Activated CD4-positive, alpha-beta T cell treated with anti-CD3 and anti-CD28 coated beads, Interleukin-10, Interleukin-2, amounts not matched to agents 100 ng/mL and 50 ng/mL, durations not matched to agents 16 hours and 8 hours (primary cell): ENCODE measurements at places on chromosomes 12 and 14.

DNA sequence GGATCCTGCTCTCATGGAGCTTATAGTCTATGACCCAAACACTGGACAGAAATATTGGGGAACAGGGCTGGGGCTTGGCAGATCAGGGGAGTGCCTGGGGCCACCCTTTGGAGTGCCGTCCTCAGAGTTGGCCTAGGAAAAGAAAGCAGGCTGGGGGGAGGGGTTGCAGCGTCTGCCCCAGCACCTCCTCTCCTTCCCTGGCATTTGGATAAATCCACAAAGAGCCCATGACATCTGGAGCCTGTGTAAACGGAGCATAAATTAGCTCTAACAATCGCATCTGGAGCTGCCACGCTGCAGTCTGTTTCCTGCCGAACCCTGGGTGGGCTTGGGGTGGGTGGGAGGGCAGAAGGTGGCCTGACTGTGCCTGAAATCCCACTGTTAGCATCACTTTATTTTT is 63.8 kb downstream of the MVK start:
- DNase-seq: no peak

DNA sequence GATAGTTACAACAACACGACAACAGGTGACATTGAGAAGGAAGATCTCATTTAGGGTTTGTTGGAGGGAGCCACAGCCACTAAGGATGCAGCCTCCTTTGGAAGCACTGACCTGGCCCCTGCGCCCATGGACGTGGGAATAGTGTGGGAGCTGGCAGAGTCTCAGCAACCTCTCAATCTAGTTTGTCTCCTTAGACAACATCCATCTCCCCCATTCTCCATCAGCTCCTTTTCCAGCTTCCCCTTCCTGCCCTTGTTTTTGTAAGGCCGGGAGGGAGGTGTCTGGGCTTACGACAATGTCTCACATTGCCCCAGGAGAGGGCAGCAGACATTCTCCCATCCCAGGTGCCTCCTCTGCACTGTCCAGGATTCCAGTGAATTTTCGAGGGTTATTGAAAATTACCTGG is 170.2 kb upstream of the PZP start:
- no peak for DNase-seq

DNA sequence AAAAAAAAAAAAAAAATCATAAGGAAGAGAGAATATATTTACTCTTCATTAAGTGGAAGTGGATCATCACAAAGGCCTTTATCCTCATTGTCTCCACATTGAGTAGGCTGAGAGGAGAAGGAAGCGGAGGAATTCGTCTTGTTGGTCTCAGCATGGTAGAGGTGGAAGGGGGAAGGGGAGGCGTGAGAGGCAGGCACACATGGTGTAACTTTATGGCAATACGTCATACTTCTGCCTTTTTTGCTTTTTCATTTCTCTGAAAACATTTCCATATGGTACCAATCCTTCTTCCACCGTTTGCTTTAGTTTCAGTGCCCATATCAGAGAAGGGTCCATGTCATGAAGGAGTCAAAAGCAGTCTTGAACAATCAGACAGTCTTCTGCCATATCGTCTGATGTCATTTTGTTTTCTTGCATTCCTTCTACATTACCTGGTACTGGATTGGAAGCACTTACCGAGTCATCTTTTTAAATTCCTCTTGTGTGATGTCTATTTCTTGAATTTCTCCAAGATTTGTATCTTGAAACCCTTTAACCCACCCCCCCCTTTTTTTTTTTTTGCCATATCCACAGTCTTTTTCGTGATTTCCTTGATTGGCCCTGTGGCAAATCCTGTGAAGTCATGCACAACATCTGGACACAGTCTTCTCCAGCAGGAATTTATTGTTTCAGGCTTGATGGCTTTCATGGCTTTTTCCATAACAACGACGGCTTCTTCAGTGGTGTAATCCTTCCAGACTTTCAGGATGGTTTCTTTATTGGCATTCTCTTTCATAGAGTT is 8.9 kb downstream of the FUT8 start:
- no peak for DNase-seq

GRCh38 chr14:96424109-96424989 is 32.4 kb downstream of the AK7 start:
- peak; percentile 58 for DNase-seq

DNA sequence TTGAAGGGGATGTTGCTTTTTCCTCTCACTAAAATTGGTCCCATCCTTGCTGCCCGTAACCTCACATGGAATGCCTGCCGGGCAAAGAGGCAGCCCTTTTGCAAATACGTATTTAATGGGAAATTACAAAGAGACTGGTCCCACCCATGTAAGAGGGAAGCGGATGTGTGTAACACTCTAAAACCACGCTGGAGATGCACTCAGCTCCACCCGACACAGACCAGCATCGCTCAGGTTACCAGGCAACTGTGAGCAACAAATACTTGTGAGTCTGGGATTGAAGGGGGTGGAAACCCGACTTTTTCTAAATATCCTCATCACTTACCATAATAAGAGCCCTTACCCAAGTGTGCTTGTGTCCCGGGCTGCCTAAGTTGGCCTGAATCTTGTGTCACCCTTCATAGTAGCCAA is 47.7 kb downstream of the ELK3 start:
- peak; percentile 77 for DNase-seq

DNA sequence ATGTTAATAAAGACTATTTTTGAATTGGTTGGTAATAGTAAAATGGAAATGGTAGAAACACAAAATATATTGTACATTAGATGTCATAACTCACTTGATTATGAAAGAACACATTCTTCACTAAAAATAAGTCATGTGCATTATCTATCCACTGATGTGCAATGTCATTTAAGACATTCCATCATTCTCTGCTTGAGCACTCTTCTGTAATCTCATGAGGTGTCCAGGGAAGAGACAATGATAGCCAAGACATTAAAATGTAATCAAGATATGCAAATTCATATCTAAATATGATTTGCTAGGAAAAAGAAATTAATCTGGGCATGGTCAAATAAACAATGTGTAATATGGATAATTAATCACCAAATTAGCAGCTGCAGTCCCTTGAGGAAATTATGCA is 422.5 kb downstream of the BTG1 start:
- no peak for DNase-seq

DNA sequence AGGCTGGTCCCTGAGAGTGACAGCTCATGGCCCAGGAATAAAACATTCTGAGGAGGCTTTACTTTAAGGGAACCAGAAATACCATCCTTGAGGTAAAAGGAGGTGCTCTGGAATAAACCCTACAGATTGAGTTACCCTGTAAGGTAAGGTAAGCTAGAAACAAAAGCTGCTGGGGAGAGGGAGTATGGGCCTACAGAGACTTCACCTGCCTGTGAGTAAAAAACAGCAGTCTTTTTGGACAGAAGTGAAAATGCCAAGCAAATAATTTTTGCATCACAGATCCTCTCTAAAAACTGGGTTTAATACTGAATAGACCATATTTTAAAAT is 41.2 kb downstream of the CORO1C start:
- DNase-seq: no peak

GRCh38 chr14:64704143-64704742 is at the start of gene PLEKHG3:
TSS of gene PLEKHG3 (plus strand) at chr14:64704424. CDS start at chr14:64727632, 23,208 bp downstream.
- no peak for DNase-seq

- DNase-seq: no peak
These were observed 29.9 kb downstream of the HSPB8 start for GRCh38 chr12:119208626-119209061.

GRCh38 chr12:34402228-34402898 is 380.1 kb downstream of the ALG10 start:
- no peak for DNase-seq

- DNase-seq: peak; percentile 43
These were observed 799 bp downstream of the SLC38A6 start for GRCh38 chr14:60981633-60982455.

- DNase-seq: no peak
These were observed 110.9 kb downstream of the TSPAN9 start for GRCh38 chr12:3187846-3188770.

DNA sequence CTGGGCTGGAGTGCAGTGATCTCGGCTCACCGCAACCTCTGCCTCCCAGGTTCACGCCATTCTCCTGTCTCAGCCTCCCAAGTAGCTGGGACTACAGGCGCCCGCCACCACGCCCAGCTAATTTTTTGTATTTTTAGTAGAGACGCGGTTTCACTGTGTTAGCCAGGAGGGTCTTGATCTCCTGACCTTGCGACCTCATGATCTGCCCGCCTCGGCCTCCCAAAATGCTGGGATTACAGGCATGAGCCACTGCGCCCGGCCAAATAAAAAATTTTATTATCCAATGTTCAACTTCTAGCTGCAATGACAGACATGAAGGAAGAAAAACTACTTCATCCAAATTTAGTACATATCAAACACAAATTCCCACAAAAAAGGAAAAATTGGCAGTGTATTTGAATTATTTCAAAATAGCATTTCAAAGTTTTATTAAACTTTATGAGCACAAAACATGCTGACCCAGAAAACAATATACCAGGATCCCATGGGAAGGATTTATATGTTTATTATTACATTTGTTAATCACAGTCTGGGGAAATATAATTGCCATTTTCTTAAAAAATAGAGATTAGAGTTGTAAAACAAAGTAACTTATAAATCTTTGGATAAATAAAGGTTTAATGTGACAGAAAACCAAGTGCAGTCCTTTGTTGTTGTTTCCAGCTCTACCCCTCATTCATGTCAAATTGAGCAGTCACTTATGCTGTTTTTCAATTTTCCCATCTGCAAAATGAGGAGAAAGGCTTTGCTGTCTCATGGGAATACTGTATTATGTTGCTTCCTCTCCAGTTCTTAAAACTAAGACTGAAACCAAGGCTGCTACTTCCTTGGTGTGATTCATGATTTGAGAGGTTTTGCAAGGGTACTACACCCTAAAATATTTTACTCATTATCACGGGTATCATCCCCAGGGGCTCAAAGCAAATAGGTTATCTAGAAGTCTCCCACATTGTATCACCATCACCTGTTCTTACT is 155.2 kb upstream of the AVPR1A start:
- no peak for DNase-seq

DNA sequence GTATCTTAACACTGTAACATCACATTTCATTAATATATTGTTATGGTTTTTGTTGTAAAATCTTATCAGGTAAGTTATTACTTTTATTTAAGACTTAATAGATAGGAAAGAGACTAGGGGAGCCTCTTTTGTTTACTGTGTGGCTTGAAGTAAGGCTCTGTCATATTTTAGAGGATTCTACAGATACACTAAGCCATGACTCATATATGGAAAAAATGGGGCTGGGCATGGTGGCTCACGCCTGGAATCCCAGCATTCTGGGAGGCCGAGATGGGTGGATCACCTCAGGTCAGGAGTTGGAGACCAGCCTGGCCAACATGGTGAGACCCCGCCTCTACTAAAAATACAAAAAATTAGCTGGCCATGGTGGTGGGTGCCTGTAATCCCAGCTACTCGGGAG is 23.6 kb upstream of the NPFF start:
- DNase-seq: no peak

DNA sequence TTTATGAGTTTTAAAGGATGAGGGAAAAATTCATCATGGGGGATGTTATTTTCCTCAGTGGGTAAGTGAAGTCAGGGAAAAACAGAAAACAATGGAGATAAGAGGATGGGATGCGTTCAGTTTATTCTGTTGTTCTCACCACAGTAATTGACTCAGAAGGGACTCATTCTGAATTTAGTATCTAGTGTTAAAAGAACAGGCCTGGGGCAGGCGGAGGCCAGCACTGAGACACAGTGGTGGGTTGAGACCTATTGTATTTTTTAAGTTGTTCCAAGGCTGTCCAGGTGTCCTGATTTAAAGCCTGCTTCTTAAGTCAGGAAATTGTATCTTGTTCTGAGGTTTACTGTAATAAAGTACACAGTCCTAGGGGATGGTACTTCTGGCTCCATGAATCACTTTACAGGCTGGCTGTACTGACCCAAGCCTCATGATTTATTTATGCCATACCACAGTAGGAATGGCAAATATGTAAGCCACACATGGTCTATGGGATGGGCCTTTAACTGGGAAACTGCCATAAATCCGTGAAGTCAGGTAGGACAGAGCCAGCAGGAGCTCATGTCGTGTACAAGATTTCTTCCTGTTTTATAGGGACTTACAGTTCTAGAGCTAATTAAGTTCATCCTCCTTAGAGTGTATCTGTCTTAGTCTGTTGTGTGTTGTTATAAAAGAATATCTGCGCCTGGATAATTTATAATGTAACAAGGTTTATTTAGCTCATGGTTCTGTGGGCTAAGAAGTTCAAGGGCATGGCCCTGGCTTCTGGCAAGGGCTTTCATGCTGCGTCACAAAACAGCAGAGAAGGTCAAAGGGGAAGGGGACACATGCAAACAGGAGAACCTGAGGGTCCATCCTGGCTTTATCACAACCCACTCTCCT is 244.1 kb downstream of the FBXL14 start:
- DNase-seq: no peak

GRCh38 chr12:120483621-120484020 is 12.3 kb upstream of the DYNLL1 start:
- no peak for DNase-seq

GRCh38 chr12:27797301-27798025 is 17.4 kb upstream of the MANSC4 start:
- no peak for DNase-seq

GRCh38 chr12:67818459-67818903 is 169.9 kb downstream of the DYRK2 start:
- DNase-seq: no peak

DNA sequence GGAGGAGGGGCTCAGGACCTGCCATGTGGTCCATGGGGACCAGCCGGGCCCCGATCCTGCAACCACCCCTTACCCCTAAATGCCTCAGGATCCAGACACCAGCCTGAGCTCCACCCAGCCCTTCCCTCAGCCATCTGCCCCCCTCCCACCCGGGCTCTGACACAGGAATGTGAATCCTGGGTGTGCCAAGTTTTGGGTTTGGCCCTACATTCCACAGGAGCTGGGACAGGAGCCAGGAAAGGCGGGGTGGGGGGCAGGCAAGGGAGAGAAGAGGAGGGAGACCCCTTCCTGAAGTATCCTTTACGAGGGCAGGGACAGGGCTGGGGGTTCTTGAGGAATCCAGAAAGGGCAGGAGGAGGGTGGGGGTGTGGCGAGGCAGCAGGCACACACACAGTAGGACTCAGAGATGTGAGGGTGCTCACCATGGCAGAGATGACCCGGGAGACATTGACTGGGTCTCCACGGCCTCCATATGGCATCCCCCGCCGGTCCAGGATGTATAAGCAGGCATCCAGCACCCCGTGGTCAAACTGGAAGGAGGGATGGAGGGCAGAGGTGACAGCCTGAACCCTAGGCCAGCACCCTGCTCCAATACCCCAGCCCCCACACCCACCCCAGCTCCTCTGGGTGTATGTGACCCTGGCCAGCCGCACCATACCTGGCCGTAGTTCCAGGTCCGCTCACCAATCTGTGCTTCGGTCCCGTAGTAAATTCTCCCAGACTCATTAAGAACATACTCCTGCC is 3.5 kb downstream of the TGM1 start:
- DNase-seq: no peak

- DNase-seq: no peak
These were observed 33.3 kb upstream of the ACTN1 start for GRCh38 chr14:69012256-69012953.
